AML-193 (cell line): ENCODE measurements at places on chromosomes 4 and X.

- no peak for DNase-seq
Observed at GRCh38 chr4:30920043-30920442, 199.9 kb downstream of the PCDH7 start.

- no peak for DNase-seq
Observed at GRCh38 chrX:10450229-10450958, 170.0 kb downstream of the MID1 start.

- DNase-seq, result no peak
Observed at GRCh38 chr4:73053076-73053475, 16.4 kb downstream of the COX18 start.

- no peak for DNase-seq
Observed at GRCh38 chr4:143286701-143287571, 49.7 kb upstream of the GAB1 start.

DNA sequence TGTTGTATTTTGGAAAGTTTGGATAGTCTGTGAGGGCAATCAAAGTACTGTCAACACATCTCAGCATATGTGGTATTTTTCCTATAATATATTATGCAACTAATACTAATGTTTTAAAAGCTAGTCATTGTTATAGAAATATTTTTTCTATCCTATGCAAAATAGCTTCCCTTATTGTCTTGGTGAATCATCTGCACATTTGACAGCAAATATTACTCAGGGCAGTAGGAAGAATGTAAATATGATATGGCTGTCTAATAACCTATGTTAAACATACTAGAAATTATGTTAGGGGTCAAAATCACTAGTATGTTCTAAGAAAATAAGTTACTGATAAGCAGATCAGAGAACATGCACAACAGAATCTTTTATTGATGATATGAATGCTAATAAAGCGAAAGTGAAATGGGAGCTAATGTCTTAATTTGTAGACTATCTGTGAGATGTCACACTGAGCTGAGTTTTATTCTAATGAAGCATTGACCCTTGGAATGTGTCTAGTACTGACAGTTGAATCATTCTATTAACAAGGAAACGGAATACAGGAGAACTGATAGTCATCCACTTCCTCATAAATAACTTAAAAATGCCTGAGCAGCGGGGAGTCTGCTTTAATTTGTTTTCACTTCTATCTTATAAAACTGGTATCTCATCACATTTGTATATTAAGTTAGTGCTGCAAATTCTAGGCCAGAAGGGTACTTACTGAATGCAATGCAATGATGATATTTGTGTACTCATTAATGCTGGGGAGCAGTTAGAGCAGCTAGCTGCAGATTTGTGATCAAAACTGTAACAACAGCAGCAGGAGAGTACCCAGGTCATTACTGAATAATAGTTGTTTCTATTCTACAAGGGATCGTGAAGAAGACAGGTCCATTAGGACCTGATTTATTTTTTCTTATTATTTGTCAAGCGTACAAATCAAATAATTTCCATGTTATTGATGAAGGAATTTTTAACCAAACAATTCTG lies 440.3 kb upstream of the AADAT start:
- no peak for DNase-seq

DNA sequence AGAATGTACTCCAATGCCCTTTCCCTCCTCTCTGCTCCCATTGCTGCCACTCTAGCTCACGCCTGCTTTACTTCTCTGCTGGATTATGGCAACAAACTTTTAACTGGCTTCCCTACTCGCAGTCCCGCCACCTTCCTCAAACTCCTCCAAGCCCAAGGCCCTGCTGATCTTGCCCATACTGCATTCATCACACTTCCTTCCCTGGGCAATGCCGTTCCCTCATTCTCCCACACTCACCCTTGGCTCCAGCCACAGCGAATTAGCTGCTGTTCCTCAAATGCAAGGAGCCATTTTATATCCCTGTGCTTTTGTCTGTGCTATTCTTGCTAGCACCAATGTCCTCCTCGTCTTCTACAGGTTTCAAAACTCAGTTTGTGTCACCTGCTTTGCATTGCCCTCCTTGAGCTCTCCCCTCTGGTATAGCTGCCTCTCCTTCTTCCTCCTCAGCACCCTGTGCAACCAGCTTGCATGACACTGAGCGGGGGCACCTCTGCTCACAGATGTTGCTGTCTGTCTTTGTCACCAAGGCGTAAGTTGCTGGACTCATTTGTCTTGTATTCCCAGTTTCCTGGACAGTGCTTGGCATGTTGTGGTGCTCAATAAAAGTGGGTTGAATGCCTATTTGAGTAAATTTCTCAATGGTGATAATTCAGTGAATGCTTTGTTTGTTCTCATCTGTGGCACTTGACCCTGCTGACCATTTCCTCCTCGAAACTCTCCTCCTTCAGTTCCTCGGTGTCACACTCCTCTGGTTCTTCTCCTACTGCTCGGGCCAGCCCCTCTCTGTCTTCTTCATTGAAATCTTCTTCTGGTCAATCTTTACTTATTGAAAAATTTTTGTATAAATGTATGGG lies 22.4 kb upstream of the MGST2 start:
- no peak for DNase-seq

DNA sequence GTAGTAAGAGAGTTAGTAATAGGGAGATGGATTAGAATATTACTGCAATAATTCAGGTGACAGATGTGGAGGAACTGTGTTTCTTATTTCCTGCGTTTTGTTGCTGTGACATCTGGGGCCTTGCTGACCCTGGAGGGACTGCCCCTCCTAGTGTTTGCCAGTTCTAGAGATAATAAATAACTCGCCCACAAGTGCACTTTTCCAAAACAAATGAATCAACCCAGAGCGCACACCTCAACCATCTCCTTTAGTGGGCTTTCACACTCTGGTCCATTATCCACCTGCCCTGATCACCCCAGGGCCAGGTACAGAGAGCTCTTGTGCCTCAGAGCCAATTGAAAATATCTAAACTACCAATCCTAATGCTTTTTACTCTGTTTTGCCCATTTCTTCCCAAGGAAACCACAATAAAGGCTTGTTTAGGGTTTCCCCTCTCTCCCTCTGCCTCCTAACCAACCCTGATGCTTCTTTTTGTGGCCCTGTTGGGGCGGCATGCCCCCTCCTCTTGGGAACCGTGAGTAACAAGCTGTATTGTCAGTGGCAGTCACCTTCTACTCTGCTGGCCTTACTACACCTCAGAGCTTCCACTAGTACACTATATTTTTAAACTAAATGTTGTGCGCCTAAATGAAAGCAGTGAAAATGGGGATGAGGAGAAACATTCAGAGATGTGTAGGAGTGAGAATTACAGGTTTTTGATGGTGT lies 270.5 kb downstream of the TENM3 start:
- DNase-seq, result no peak

DNA sequence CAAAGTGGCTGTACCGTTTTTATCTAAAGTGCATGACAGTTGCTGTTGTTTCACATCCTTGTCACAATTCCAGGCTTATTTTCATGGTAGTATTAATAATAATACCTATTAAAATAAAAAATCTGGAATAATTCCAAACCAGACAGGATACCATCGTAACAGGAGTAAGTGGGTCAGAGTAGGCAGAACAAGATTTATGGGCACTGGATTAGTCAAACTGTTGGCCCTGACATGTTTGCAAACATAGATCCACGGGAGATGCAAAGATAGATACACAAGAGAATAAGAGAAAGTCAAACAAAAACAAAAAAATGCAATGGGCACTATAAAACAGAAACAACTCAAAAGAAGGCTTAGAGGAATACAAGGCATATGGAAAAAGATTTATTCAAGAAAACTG lies 449.5 kb upstream of the HS3ST1 start:
- DNase-seq, result no peak

DNA sequence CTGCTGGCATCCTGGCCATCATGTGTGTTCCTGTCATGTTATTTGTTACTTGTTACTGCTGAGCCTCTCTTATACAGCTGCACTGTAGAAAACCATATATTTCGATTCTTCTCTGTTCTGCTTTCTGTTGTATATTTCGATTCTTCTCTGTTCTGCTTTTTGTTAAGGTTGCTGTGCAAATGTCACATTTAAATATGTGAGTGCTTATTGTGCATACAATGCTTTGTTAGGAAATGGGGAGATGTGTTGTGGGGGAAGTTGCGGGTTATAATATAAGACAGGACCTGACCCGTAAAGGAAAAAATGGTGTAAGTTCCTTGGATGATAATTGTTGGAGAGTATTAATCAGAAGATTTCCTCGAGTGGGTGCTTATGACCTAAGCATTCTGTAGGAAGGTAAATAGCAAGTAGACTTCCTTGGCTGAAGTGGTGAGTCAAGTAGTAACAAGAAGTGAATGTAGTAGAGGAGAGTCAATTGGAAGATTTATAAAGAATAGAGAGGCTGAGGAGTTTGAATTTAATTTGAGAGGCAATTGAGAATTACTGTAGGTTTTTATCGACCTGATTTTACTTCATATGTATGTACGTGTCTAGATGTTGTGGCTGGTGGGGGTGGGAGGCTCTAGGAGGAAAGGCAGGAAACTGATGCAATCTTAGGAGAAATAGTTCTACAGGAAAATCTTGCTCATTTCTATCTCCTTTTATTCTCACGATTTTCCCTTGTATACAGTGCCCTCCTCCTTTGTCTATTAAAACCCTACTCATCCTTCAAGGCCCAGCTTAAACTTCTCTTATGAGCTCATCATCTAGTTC lies 8.5 kb downstream of the OGT start:
- DNase-seq, result peak; percentile 53
